CD4-positive, alpha-beta T cell treated with Interleukin-4 for 4 hours (primary cell): ENCODE measurements at places on chromosomes 3 and 15.

DNA sequence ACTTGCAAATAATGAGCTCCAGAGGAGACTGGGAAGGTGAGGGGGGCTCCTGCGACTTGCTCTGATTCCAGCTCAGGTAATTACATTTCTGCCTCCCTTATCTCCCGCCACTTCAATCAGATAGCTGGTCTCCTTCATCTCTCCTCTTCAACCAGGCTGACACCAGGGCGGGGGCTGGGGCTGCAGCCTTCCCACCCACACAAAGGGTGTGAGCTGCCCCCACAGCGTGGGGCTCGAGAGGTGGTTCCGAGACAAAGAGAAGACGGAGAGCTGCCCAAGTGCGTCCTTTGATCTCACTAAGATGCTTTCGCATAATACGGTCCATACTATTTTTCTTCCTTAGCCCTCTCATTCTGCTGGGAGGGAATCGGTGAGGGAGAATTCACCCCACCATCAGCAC is 139.7 kb downstream of the NSMCE3 start:
- DNase-seq = no peak

- DNase-seq = no peak
Measured at GRCh38 chr15:76642671-76643070, 262.5 kb downstream of the SCAPER start.

- no peak for DNase-seq
Measured at GRCh38 chr3:35448121-35448520, 191.2 kb upstream of the ARPP21 start.

- no peak for DNase-seq
Measured at GRCh38 chr3:152040319-152040718, 166.9 kb downstream of the SUCNR1 start.

DNA sequence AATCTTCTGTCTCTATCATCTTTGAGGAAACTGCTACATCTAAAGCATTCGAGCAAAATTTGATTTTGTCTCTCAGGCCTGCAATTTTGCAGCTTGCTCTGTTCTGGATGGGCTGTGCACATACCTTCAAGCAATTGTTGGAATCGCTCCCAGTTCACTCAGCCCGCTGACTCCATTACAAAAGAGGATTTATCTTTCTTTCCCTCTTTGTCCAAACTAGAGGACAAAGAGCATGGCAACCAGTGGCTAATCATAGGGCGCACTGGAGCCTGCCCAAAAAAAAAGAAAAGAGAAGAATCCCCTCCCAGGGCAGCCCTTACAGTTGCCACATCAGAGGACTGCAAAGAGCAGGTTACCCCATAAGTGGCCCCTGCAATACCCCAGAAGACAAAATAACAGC is 49.0 kb upstream of the DUT start:
- DNase-seq = no peak

DNA sequence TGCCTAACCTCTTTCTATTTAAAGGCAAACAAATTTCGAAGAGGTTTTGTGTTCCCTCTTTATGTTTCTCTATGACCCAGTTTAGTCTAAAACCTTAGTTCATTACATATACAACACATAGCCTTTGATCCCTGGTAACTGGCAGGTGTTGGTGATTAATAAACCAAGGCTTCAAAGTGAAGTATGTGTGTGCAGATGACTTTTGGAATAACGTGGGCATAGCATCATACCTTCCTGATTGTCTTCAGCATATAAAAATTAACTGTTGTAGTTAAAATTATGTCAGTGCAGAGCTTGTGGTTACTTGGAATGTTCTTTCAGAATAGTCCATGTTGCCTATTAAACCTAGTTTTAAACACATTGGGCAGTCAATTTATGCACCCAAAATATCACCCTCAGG is 608.3 kb downstream of the ROBO2 start:
- no peak for DNase-seq

DNA sequence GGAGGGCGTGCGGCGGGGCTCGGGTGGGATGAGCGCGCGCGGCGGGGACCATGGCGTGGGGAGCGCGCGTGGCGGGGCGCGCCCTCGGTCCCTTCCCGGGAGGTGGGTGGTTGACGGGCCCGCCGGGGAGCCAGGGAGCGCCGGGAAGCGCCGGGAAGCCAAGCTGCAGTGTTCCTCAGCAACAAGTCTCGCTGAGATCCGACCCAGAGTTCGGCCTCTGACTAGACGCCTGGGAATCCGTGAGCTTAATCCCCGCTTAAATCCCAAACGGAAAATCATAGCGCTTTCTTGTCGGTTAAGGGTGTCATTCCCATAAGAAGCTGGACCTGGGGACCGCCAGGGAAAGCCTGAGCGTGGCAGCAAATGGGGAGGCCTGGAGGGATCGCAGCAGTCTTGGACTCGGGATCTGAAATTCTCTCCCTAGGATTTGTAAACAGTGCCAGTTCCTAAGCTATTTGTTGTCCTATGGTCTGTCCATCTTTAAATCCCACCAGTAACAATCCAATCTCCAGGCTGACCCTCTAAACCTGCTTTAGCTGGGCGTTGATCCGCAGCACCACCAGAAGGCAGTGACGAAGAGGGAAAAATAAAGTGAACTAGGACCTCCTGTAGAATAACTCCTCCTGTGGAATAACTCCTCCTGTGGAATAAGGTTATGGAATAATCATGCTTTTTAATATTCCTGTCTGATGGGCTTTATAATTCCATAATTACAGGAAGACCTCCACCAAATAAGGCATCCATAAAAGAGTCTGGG is 570 bp upstream of the NEDD4 start:
- no peak for DNase-seq

DNA sequence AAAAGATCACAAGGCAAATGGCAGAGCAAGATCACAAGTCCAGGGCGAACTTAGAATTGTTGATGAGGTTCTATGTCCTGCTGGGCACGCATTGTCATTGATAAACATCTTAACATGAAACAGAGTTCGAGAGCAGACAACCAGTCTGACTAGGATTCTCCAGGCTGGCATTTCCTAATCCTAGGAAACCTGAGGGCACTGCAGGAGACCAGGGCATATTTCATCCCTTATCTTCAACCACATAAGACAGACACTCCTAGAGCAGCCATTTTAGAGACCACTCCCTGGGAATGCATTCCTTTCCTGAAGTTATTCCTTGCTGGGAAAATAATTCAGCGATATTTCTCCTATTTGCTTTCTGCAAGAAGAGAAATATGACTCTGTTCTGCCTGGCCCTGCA is 1199.9 kb downstream of the SI start:
- no peak for DNase-seq

GRCh38 chr15:74725845-74726773 is 781 bp upstream of the CYP1A1 start:
- peak; percentile 16 for DNase-seq

DNA sequence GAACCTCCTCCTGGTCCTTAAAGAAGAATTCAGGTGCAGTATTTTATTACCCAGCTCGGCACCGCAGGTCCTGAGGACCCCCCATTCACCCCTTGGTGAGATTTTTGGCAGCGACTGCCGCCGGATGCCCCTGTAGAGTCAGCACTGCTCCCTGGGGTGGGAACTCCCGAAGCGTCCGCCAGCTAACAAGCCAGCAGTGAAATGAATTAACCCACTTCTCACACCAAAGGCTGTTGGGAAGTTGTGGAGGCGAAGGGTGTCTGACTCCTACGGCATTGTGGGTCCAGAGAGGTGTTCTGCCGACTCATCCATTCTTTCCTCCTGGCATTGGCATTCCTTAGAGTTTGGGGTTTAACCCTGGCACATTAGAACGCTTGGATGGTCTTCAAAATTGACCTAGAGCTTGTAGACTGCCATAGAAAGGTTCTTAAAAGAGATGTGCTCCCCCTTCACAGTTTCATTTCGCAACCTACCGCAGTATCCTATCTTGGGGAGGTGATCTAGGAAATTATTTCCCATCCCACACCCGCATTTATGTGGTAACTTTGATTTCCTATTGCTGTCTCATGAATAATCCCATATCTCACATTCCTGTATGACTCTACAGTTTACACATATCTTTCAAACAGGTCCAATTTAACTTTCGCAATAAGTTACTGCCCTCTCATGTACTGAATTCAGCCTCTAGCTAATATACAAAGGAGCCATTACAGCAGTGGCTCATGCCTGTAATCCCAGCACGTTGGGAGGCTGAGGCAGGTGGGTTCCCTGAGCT is 879 bp upstream of the EIF5A2 start:
- DNase-seq = no peak

DNA sequence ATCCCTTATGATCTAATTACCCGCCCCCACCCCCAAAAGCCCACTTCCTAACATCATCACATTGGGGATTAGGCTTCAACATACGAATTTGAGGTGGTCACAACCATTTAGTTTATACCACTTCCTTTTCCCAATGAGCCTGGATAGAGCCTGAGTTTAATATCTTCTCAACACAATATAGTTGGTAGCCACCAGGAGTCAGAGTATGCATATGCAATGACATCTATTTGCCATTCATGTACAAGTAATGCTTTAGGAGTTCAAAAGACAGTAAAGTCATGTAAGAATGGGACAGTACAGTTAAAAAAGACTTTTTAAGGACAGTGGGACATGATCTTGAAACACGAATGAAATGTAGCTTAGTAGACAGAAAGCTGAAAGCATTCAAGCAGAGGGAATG is 172.4 kb downstream of the DCLK3 start:
- DNase-seq = no peak

GRCh38 chr15:69551391-69552056 is 98.9 kb downstream of the RPLP1 start:
- DNase-seq = no peak

GRCh38 chr3:94362393-94362792 is 299.5 kb downstream of the NSUN3 start:
- no peak for DNase-seq

DNA sequence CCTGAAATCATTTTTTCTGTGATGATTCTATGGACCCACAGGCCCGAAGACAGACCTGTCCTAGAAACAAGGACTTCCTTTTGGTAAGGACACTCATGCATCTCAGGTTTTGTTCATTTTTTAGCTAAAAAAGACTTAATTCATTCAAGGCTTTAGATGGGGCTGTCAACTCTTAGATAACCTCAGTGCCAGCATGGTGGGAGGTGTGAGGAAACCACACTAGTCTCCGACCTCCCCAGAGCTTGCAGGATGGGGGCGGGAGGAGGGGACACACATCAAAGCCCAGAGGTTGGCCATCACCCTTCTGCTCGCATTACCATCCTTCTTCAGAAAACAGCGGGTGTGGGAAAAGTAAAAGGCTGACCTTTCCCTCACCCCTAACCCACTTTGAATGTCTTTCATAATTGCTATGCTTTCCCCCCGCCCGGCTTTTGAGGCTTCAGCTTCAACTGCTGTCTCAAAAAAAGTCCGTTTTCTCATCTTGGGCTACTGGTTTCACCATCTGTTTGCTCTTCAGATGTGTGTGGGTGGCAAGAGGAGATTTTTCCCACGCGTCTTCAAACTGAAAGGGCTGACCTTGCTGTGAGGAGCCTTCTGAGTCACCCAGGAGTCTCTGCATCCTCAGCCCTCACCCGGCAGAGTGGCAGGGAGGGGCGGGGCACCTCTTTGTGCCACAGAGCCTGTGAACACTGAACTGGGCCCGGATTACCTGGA is 27.6 kb upstream of the CXCR6 start:
- peak; percentile 84 for DNase-seq

GRCh38 chr3:24201301-24201700 is 256.2 kb downstream of the NR1D2 start:
- no peak for DNase-seq

DNA sequence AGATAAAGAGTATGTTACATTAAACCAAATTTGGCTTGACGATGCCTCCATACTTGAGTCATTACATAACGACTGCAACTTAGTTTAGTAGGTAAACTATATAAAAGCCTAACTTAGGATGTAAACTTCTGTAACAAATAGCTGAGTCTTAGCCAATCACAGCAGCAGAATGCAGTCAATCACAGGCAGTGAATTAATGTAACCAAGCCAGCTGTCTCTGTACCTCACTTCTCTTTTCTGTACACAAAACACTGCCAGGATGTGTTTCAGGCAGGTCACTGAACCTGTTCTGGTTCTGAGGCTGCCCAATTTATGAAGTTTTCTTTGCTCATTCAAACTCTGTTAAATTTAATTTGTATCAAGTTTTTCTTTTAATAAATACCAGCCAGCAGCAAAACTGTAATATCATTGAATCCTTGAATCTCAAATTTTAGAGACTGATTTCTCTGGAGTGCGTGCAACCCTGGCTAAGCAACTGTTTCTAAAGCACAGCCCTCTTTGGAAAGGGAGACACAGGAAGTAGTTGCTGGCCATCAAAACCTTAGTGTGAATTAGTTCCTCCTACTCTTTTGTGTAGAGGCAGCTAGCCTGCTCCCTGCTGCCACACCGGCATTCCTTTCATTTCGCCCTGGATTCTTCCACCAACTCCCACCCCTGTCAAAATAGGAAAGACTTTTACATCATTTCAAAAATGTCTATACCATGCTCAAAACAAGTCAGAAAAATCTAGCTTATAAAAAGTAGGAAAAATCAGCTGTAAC is 15.2 kb downstream of the RFTN1 start:
- no peak for DNase-seq
